ENCODE measurements at places on chromosomes 12 and 14. TPM values are rescaled to one million over a fixed set of nuclear protein-coding genes. Genes with fewer than 3 reads are reported as not detected.

Gene DNAI7
- not detected for total RNA-seq

- no peak for DNase-seq
Observed at GRCh38 chr14:91977884-91978283, 30.4 kb upstream of the FBLN5 start.

DNA sequence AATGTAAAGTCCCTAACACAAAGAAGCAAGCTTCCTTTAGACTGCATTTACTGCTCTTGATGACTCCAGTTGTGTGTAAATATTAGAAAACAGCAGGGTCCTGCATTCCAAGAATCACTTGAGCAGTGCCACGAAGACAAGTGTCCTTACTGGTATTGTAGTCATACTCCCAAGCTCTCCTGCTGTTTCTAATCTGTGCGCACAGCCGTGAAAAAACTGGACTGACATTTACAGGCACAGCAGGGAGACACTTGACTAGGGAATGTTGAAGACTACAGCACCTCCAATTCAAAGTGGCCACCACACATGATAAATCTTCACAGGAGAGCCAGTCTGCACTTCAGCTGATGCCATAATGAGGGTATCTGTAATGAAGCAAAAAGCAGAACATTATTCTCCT, 91.4 kb downstream of the VRK1 start:
- no peak for DNase-seq

DNA sequence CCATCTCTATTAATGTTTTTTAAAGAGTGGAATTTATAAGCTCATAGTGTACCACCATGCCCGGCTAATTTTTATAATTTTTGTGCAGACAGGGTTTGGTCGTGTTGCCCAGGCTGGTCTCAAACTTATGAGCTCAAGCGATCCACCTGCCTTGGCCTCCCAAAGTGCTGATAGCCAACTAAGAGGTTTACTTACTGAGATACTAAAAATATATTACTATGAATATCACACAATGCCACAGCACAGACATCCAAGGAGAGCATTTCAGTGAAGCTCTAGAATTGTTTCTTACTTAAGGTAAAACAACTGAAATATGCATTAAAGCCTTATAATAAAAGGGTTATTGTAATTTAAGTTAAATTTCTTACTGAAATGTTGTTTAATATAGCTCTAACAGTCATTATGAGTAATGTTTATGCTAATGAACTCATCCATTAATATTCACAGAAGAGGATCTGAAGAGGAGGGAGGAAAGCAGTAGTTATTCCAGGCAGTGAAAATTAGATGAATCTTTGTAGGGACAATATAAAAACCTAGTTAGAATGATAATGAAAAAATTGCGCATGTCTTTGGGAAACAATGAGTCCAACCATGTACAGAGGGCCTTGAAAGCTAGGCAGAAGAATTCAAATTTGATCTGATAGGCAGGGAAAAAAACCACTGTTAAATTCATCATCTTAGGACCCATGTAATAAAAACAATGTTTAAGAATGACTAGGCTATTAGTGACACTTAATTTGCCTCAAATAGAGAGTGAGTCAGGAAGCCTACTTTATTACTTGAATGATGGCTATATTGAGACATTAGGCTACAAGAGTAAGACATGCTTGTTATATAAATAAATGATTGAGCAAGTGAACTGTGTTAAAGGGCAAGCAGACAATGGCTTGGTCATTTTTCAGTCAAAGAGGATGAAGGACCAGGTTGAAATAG, 99.2 kb downstream of the SLC41A2 start:
- peak; percentile 6 for DNase-seq

- DNase-seq, result no peak
Observed at GRCh38 chr12:64675795-64676194, 65.5 kb downstream of the RASSF3 start.

DNA sequence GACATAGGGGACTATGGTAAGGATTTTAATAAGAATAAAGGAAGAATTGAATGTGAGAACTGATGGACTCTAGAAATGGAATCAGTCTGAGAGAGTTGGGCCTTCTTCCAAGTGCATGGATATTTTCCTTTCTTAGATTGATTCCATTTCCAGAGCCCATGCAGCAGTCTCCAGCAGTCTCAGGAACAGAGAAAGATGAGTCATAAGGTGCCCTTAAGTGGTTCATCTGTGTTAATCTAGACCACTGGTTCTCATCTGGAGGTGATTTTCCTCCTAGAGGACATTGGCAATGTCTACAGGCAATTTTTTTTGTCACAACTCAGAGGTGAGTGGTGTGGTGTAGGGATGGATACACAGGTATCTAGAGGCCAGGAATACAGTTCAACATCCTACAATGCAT, 25.9 kb downstream of the TRIM9 start:
- no peak for DNase-seq

DNA sequence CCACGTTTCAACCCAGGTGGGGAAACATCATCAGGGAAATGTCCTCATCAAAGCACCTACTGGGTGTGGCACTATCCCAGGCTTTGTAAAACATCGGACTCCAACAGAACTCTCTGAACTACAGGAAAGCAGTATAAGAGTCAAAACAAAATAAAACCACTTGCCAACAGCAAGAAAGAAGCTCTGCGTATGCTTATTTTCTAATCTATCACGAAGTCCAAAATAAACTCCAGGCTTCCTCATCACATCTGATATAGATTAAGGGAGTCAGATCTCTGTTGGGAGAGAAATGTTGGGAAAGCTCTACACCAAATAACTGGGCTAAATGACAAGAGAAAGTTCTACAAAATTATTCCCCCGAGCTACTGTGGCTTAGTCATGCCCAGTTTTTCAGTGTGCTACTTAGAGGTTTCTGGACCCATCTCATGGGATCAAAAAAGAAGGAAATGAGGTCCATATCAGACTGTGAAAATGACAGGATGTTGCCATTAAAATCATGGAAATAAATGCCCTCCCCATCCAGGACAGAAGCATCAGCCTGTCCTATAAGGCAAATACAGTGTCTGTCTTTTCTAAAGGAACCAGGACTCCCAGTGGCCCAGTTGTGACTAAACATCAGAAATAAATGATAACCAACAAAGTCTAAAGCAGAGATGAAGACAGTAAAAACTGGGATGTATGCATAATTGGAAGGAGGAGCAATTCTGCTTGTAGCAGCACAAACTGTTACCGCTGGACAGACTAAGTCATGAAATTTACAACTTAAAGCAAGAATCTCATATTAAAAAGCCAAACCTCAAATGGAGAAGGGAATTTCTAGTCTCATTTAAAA, 149.5 kb downstream of the STXBP6 start:
- DNase-seq, result no peak
